ENCODE measurements at places on chromosomes 4 and X.

DNA sequence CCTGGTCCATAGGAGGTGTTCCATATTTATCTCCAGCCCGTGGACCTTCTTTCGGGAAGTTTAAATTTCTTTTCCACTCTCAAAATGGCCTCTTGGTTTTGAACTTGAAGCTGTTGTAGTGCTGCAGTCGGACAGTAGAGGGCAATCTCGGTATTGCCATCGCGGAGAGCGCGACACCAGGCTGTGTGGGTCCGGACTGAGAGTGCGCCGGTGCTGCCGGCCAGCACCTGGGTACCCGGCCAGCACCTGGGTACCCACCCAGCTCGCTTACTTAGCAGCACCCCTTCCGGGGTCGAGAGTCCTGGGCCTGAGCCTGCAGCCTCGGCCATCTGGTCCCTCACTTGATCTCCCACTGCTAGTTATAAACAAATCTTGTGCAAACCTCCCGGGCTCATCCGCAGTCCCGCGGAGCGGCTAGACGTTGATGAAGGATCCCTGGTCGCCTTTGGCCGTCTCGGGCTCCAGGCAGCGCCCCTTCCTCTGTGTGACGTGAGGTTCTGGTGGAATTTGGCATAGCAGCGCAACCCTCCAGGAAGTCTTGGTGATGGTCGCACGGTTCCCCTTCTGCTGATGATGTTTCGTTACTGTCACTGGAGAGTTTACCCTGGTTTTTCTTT, 18.0 kb downstream of the FAM9A start:
- DNase-seq = no peak

- no peak for DNase-seq
Observed at GRCh38 chrX:72568406-72569092, 4.1 kb downstream of the HDAC8 start.

- no peak for DNase-seq
Observed at GRCh38 chrX:17725181-17725580, 12.1 kb upstream of the SCML1 start.

DNA sequence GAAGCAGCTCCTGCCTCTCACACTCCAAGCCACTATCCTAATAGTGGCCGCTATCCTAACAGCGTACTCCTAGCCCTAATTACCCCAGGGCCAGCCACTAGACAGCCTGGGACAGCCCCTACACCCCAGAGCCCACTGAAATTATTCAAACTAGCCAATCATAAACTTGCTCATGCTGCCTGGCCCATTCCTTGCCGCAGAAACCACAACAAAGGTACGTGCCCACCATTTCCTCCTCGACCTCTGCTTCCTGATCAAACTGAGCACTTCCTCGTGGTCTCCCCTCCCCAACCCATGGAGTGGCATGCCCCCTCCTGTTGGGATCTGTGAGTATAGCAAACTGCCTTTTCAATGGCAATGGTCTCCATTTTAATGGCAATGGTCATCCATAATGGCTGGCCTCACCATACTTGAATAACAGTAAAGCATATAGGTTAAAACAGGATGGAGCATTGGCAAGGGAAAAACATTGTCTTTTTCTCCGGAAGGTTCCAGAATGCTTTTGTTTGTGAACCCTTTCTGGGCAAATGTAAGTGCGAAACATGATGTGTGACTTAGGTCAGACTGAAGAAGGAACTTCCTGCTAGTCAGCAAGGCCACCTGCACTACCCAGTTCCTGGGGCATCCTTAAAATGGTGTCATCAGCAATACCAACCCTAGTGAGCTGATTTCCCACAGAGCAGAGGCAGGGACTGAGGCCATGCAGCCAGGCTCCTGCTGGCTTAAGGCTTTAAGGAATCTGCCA, 107.1 kb upstream of the ATP6AP2 start:
- no peak for DNase-seq

DNA sequence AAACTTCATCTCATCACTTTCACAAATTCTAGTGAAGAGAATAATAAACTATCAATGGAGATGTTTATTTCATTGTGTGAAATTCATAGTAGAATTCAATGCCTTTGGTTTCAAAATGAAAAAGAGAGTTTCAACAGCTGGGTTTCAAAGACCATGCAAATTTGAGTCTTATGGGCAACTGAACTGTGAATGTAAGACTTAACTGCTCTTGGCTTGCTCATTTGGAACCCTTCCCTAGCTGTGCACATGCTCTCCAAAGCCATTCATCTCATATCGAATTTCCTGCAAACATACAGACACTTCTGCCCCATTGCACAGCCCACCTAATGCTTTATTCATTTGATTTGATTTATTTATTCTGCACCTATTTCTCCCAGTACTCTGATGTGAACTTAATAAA, 154.5 kb downstream of the GRXCR1 start:
- no peak for DNase-seq

GRCh38 chr4:15982842-15983524, 20.0 kb upstream of the FGFBP2 start:
- DNase-seq = no peak

GRCh38 chrX:10447564-10448214, 172.7 kb downstream of the MID1 start:
- no peak for DNase-seq

DNA sequence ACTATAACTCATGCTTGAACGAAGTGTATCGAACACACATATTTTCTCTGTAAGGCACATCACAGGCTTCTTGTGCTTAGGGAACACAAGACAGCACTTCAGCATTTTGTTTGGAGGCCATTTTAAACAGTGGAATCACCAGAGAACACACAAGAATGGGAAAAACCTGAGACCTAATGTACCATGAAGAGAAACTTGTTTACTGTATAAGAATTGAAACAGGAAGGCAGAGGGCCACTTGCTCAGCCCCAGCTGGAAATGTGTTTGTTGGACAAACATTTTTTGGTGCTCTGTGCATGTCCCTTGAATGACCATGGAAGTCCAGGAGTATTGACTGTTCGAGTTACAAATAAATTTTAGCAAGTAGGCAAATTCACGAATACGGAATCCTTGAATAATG, 47.5 kb downstream of the RAPGEF2 start:
- no peak for DNase-seq

DNA sequence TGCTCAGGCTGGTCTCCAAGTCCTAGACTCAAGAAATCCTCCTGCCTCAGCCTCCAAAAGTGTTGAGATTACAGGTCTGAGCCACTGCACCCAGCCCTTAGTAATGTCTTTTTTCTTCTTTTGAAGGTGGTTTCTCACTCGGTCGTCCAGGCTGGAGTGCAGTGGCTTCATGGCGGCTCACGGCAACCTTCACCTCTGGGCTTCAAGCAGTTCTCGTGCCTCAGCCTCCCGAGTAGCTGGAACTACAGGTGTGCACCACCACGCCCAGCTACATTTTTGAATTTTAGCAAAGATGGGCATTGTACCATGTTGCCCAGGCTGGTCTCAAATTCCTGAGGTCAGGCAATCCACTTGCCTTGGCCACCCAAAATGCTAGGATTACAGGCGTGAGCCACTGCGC, 32.3 kb upstream of the ASMTL start:
- no peak for DNase-seq

- DNase-seq = no peak
Observed at GRCh38 chrX:93419642-93420041, 253.7 kb downstream of the NAP1L3 start.

- DNase-seq = no peak
Observed at GRCh38 chr4:152168987-152169616, 366.8 kb downstream of the FBXW7 start.

GRCh38 chr4:174119830-174120229, 163.6 kb downstream of the FBXO8 start:
- DNase-seq = no peak

GRCh38 chr4:17787315-17787714, 5.9 kb upstream of the FAM184B start:
- DNase-seq = no peak

DNA sequence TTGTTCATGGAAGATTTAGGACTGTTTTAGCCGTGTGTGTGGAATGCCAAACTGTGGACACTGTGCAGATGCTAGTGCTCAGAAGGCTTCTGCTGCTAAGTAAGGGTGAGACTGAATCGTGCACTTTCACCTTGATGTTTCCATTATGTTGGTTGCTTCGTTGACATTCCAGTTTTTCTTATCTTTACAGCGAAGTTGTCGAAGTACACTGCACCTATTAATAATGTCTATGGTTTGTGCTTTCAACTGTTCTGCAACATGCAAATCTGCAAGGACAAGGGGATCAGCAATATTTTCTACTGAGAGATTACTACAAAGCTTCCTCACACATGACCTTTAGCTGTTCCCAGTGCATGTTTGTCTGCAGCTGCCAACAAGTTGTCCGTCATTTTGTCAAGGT, 67.7 kb downstream of the UGT2A3 start:
- no peak for DNase-seq

GRCh38 chr4:128388352-128388630, 100.7 kb upstream of the PGRMC2 start:
- DNase-seq = peak; percentile 40

DNA sequence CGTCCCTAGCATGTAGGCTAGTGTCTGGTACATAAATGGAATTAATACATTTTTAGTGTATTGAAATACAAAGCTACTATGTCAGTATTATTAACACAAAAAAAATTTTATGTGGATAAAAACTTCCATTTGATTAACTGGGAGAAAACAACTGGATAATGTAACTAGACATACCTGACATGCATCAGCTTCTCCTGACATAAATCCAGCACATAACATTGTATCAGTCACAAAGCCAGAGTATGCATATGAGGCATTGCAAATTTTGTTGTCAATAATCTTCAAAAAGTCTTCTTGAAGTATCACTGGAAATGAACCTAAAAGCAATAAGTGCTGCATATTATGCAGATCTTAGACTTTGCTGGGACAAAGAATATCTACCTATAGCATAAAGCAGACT, 16.9 kb downstream of the TMPRSS11B start:
- DNase-seq = no peak

GRCh38 chrX:146863566-146863965, 49.0 kb upstream of the CXorf51A start:
- no peak for DNase-seq

DNA sequence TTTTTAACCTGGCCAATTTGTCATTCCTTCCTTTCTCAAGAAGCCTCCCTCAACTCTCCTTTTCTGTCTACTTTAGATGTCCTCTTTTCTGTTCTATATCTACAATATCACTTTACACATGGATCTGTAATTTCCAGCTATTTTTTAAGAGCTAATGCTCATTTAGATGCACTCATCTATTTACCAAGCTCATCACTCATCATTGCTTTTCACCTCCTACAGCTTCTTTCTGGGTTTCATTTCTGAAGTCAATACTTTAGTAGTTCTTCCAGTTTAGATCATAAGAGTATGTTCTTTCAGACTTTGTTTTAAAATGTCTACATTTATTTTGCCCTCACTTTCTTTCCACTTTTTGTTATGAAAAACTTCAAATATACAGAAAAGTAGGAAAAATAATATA, 466.9 kb downstream of the MID1IP1 start:
- no peak for DNase-seq
